ENCODE measurements at places on chromosomes 4 and X. TPM values are rescaled to one million over a fixed set of nuclear protein-coding genes. Genes with fewer than 3 reads are reported as not detected.

GAGE12G gene
- not detected for polyA plus RNA-seq

ERAS gene
- not detected for polyA plus RNA-seq

CXCL11 gene
- not detected for polyA plus RNA-seq

F8A2 gene
- polyA plus RNA-seq = not detected

FOXP3 gene
- polyA plus RNA-seq = 0.09 TPM

SSX3 gene
- not detected for polyA plus RNA-seq

TMEM144 gene
- not detected for polyA plus RNA-seq

PPARGC1A gene
- polyA plus RNA-seq = not detected

PPA2 gene
- 102 TPM for polyA plus RNA-seq

RADX gene
- polyA plus RNA-seq = 1.9 TPM

GYPB gene
- not detected for polyA plus RNA-seq

WDR44 gene
- 4.6 TPM for polyA plus RNA-seq

PLA2G12A gene
- 32.8 TPM for polyA plus RNA-seq

CACNA1F gene
- polyA plus RNA-seq = not detected

F8 gene
- 2.7 TPM for polyA plus RNA-seq

CXorf38 gene
- 35.3 TPM for polyA plus RNA-seq

CFAP97 gene
- polyA plus RNA-seq = 66.3 TPM

PAGE4 gene
- not detected for polyA plus RNA-seq

All from IgD-negative memory B cell (primary cell).